ENCODE measurements at places on chromosomes 7 and 10. TPM values are rescaled to one million over a fixed set of nuclear protein-coding genes. Genes with fewer than 3 reads are reported as not detected.
A peak's percentile ranks its signal among the peaks of the same experiment; 100 is the strongest.

- DNase-seq = no peak
These were observed 37.4 kb downstream of the VCL start for GRCh38 chr10:74035303-74035702.

DNA sequence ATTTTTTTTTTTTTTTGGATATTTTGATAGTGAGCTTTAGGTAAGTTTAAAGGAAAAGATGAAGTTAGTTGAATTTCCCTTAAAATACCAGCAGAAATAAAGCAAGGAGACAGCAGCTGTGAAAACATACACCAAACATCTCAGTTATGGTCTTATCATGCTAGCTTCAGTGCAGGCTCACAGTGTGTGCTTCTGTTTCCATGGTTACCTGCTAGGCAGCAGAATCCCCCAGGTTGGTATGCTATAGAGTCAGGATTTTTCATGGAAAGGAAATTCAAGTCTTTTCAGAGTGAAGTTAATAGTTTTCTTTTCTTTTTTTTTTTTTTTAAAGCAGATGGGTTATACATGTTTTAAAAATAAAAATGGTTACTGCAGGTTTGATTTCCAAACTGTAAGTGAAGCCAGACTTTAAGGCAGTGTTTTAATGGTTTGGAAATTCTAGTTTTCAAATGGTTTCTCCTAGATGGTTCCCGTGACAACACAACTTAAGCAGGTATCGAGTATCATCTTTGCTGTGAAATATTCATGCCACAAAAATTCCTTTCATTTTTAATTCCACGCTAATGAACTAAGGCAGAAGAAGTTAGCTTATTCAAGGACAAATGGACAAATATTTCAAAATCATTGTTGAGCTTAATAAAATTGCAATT, 230.9 kb downstream of the BICC1 start:
- DNase-seq = no peak

DNA sequence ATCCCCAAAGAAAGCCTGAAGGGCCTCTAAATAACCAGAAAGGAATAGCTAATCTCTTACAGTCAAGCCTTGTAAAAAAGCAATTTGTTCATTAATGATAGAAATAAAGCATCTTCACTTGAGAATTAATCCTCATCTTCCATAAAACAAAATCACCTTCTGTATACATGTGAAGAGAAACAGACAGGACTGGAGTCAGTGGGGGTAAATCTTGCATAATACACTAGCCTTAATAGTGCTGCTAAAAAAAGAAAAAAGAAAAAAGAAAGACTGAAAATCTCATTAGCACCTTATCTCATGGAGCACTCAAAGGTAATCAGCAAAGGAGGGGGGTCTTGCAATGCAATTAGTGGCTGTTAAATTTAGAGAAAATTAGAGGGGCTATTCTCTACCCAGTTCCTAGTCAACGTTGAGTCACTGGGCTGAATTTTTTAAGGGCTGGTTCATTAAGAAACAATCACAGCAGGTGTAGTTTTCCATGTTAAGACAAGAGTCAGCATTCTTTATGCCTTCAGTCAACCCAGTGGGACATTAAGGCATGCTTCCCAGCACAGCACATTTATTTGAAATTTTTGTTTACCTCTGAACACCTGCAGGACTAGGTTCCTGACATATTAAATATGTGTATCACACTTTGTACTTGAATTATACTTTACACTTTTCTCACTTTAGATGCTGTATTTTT, 1455.7 kb upstream of the CELF2 start:
- no peak for DNase-seq

GRCh38 chr7:100132697-100133151, 6.0 kb downstream of the MBLAC1 start:
- DNase-seq = peak; percentile 75

- DNase-seq = no peak
These were observed 161.3 kb upstream of the YAE1 start for GRCh38 chr7:39404907-39405306.

DNA sequence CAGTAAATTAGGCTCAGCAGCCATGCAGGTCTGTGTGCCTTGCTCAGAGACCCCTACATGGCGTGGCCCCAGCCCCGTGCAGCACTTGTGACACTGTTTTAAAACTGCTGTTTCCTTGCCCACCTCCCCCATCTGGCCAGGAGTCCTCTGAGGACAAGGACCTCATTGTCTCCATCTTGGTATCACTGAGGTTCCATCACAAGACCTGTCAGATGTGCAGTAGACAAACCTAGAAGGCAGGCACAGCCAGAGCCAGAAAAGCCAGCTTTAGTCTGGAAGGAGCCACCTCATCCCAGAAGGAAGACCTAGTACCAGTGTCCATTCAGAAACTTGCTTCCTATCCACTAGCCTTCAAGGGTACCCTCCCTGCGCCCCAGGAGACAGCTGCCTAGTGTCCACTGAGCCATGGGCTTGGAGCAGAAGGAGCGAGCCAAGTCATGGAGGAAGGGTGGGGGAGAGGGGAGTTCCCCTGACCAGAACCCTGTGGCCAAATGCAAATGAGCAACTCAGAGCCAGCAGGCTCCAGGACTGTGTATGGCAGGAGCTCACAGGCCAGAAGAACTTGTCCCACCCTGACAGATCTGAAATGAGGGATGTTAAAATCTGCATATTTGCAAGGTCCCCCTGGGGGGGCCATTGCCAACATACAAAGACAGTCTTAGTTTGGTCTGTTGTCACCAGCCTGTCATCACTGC, 176.1 kb downstream of the SH3PXD2A start:
- DNase-seq = no peak

DNA sequence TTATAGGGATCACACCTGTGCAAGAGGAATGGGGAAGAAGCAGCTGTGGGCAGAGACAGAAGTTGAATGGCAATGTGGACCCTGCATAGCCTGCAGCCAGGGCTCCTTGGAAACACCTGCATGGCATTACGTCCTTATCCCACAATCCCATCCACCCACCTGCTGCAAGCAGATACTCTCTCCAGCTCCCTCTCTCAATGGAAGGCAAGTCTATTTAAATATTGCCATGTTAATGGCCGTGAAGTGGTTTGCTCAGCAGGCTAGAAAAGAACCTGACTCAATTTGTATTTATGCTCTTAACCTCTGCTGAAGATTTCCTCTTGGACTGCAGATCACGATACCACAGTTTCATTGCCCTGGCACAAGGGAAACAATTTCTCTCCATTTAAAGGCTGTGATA, 417.0 kb downstream of the TYW1 start:
- no peak for DNase-seq

DNA sequence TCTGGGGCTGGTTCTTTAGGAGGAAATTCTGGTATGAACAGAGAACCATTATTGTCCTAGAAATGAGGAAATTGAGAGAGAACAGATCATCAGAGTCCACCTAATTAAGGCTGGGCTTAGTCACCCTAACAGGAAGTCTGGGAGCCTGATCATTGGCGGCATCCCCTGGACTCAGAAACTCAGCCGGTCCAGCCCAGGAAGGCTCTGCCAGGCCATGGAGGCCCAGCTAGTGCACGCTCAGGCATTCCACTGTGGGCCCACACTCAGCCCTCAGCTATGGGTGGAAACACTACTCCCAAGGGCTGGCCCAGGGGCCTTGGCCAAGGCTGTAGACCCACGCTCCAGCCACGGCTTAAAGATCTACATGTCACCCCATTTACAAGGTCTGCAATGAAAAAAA, 109.2 kb downstream of the PTPN20 start:
- DNase-seq = no peak

GRCh38 chr7:90272242-90272641, 27.3 kb downstream of the CFAP69 start:
- no peak for DNase-seq

DNA sequence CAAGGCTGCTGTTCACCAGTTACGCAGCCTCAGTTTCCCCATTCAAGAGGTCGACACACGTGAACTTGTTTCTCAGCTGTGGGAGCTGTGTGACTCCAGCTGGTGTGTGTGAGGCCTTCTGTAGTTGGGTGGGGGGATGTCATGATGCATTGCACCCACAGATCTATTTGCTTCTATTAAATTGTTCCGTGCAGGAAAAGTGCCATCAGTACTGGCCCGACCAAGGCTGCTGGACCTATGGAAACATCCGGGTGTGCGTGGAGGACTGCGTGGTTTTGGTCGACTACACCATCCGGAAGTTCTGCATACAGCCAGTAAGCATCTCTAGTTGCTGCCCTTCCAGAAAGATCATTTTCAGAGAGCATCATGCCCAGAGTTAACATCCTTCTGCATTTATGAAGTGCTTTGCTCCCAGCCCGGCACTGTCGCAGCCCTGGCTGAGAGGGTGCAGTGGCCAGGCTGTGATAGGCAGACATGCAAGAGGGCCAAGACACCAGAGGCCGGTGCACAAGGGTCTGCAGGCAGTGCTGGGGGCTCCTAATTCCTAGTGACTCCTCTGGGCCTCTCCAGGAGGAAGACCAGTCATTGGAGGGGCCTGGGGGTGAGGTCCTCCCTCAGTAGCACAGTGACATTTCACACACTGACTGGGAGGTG, 60.2 kb downstream of the MKI67 start:
- DNase-seq = no peak

DNA sequence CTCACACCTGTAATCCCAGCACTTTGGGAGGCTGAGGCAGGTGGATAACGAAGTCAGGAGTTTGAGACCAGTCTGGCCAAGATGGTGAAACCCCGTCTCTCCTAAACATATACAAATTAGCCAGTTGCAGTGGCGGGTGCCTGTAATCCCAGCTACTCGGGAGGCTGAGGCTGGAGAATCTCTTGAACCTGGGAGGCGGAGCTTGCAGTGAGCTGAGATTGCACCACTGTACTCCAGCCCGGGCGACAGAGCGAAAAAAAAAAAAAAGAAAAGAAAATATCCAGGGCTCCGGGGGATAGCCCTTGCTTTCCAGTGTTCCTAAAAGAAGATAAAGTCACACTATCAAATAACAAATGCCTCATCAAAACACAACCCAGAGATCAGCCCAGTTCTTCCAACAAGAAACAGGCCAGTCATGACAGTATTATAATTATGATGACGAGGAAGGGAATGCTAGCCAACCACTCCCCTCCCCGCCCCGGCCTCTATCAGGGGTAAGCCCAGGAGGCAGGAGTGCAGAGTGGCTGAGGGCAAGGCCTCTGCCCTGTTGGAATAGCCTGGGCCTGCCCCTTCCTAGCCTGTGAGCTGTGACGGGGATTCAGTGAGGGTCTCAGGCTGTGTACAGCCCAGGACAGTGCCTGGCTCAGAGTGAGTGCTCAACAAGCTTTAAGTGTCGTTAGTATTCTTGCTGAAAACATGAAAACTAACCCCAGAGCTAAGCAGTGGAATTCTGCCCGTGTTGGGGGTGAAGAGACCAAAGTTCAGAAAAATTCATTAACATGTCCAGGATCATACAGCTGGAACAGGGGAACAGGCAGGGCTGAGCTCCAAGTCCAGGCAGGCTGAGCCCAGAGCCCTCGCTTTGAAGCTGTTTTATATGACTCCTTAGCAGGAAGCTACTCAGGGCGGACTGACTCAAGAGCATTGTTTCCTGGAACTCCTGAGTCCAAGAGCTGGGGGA, 54.3 kb downstream of the FAM241B start:
- peak; percentile 96 for DNase-seq

- no peak for DNase-seq
These were observed 97.1 kb downstream of the CREB5 start for GRCh38 chr7:28509251-28510025.

DNA sequence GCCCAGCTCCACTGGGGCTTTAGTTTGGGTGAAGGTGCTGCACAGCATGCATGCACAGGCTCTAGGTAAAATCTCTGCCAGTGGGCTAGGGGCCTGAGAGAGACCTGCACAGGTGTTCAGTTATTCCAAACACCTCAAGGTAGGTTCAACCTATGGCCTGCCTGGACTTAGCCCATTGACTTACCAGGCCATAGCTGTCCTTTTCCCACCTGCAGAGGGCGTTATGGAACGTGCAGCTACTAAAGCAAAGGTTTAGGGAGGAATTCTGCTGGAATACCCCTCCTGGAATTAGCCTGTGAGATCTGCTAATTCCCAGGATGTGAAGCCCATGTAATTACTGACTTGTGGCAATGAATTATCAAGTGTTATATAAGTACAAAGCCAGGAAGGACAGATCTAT, 3.6 kb downstream of the VWC2 start:
- no peak for DNase-seq

GRCh38 chr7:149883452-149883861, 9.7 kb downstream of the ATP6V0E2 start:
- DNase-seq = peak; percentile 74

Gene SLC26A3
- polyA plus RNA-seq = 295 TPM

Gene ARHGEF35
- polyA plus RNA-seq = 46.1 TPM

Gene H2BK1
- polyA plus RNA-seq = not detected

Gene TMEM176B
- polyA plus RNA-seq = 376 TPM

Gene GRID2IP
- not detected for polyA plus RNA-seq
